Hematopoietic multipotent progenitor cell treated with erythropoietin and hydrocortisone succinate and interleukin-3 and kit ligand, for 4 days (in vitro differentiated cells): ENCODE measurements at places on chromosomes 11 and 22.
A peak's percentile ranks its signal among the peaks of the same experiment; 100 is the strongest.

DNA sequence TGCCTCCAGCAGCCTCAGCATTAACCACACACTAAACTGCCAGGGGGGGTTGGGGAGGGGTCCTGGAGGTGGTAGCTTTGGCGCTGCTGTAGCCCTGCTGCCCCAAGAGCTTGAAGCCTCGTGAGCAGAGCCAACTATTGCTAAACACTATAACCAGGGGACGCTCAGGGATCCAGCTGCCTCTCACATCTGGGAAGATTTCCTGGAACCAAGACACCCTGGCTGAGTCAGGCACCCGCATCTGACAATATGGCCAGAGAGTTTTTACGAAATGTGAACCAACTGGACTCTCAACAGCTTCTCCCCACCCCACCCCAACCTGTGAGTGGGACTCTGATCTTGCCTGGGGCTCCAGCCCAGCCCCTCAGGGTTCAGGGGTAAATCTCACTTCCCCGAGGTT is 14.3 kb downstream of the C1QTNF6 start:
- DNase-seq = no peak

DNA sequence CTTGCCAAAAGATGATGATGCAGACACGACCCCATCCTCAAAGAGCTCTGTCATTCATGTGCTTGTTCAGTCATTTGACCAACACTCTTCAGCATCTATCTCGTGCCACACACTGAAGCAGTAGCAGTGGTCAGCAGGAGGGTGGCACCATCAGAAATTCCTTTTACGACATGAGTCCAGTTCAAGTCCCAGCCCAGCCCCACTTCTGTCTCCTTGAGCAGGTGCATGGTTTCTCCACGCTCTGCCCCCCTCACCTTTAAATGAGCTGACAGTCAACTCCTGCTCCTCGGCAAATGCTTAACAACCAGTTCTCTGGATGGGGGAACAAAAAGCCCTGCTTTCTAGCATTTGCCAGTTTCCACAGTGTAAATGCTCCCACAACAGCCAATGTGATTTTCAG is 60.9 kb downstream of the SYN3 start:
- DNase-seq = no peak

DNA sequence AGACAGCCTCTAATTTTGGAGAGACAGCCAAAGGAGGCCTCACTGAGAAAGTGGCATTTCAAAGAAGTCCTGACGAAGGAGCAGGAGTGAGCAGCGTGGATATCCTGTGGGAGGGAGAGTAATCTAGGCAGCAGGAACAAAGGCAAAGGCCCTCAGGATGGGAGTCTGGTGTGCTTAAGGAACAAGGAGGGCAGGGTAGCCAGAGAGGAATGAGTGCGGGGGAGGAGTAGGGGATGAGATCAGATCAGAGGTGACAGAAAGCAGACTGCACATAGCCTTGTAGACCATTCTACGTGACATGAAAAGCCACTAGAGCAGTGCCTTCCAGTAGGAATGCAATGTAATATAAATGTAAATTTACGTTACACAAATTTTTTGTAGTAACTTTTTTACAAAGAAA is 5.6 kb downstream of the SLC36A4 start:
- DNase-seq = no peak

GRCh38 chr11:59207988-59208451 is 4.7 kb downstream of the MPEG1 start:
- peak; percentile 78 for DNase-seq

DNA sequence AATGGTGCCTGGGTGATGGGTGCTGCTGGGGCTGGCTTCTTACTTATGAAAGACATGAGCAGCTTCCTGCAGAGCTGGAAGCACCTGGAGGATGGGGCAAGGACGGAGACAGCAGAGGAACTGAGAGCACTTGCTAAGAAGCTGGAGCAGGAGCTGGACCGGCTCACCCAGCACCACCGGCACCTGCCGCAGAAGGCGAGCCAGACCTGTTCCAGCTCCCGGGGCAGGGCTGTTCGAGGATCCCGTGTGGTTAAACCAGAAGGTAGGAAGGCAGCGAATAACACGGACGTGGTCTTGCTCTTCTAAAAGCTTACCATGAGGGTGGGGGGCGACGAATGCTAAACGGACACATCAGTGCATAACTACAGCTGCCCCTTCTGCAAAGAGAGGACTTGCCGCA is 9.3 kb downstream of the APOL5 start:
- no peak for DNase-seq

GRCh38 chr11:114400915-114401223 is 403 bp downstream of the RBM7 start:
- no peak for DNase-seq

DNA sequence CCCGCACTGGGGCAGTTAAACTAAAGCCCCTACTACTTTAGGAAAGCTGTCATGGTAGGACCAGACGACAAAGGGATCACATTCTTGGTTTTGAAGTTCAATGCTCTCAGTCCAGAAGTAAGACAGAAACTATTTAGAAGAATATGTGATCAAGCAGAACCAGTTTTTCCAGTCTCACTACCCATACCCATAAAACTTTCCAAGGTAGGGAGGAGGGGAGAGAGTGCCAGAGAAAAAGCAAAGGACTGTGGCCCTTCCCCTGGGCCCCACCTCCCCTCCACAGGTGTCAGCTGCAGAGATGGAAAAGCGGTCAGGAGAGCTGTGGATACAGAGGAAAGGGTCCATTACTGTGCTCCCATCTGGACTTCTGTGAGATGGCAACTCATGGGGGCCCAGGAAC is 587.1 kb downstream of the SOX6 start:
- DNase-seq = no peak

GRCh38 chr11:110492321-110492685 is 62.6 kb downstream of the FDX1 start:
- DNase-seq = no peak

GRCh38 chr22:42344361-42344905 is 74.0 kb upstream of the TCF20 start:
- DNase-seq = no peak

GRCh38 chr11:92859156-92859690 is 110.2 kb upstream of the MTNR1B start:
- no peak for DNase-seq

DNA sequence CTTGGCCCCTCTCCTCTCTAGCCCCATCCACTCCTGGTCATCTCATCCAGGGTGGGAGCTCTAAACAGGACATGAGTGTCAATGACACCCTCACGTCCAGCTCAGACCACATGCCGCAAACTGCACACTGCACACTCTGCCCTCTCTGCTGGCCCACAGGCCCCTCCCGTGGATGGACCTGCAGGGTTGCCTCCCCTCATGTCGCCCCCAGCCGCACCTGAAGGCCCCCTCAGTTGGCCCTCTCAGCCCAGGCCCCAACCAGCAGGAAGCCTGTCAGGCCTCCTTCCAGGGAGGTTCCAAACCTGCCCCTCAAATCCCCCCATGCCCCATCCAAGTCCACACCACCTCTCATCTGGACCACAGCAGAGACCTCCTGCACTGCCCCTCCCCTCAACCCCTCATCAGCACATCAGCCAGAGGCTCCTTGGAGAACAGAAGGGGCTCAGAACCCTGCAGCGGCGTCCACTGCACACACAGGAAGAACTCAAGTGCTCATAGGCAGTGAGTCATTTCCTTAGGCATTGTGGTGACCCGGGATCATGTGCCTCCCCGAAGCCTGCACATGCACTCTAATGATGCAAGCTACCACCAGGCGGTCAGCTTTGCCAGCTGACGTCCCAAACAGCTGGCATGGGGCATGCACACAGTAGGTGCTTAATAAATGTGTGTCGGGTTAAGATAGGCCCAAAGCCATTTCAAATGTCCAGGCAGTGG is 12.9 kb upstream of the CDKN1C start:
- peak; percentile 91 for DNase-seq

DNA sequence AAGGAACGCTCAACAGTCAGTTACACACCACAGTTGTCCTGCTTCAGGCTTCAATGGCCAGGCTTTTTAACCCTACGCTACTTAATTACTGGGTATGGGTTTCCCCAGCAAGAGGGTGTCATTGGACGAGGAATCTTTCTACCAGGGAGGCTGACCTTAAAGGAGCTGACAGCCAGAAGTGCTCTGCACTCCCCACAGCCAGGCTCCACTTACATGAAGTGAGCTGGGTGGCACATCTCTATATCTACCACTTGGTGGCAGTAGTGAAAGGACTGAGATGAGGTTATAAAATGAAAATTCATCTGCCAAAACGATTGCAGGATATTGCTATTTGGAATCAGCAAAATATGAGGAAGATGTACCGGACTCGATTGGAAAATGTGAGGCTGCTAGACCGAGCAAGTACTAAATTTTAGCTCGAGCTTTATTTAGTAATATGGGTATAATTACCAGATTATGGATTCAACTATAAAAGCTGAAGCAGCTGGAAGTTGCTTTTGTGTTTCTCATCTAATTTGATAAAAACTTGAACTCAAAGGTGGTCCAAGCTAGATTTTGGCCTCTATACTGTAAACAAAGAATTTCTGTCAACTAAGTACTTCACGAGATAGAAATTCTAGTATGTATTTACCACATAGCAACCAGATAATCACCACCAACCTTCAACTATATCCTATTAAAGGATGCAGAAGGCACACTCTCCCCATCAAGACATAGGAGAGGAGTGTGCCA is 53.9 kb upstream of the CEP126 start:
- peak; percentile 74 for DNase-seq

DNA sequence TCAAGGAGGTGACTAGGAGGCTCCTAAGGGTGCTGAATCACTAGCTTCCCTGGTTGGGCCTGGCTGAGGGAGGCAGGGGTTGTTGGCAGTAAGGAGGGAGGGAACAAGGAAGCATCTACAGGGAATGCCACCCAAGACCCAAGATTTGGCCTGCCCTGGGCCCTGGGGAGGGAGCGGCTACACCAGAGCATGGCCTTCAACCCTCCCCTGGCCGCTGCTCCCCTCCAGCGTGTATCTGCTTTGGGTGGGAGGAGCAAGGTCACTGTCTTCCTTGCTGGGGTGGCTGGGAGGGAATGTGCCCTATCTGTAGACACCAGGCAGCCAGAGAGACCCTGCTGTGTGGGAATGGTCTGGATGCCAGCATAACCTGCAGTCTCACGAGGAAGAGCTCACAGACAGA is 29.5 kb upstream of the MYEOV start:
- DNase-seq = no peak

- DNase-seq = peak; percentile 85
These were observed 18.8 kb downstream of the DDX25 start for GRCh38 chr11:125923012-125923579.

- DNase-seq = peak; percentile 75
These were observed 67.3 kb upstream of the CSNK2A3 start for GRCh38 chr11:11420191-11420898.

GRCh38 chr11:95232666-95233065 is 1.7 kb upstream of the SESN3 start:
- DNase-seq = peak; percentile 38

DNA sequence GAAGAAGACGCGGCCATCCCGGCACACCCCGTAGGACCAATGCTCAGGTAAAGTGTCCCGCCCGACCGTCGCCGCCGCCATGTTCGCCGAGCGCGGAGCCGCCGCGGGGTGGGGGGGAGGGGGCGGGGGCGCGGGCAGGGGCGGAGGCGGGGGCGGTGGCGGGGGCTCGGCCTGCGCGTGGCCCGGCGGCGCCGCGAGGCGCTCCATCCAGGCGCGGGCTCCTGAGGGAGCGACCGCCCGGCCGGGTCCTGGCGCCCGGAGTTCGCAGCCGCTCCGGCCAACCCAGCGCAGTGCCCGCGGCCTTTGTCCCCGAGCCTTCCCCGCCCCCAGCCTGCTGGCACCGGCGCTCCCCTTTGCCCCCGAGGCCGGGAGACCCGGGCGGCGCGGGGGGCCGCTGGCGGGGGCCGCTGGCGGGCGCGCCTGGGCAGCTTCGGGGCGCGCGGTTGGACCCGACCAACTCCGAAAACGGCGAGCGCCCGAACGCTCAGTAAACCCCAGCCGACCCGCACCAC is at the start of gene PLEKHA7:
TSS of gene PLEKHA7 (minus strand) at position 94 of the 512 bp plus-strand sequence. CDS start at position 81, 13 bp downstream.
- DNase-seq = peak; percentile 10

- DNase-seq = no peak
These were observed 41.4 kb downstream of the PPFIBP2 start for GRCh38 chr11:7555052-7555699.

GRCh38 chr11:125165111-125165842 is 726 bp downstream of the PKNOX2 start:
- peak; percentile 8 for DNase-seq

DNA sequence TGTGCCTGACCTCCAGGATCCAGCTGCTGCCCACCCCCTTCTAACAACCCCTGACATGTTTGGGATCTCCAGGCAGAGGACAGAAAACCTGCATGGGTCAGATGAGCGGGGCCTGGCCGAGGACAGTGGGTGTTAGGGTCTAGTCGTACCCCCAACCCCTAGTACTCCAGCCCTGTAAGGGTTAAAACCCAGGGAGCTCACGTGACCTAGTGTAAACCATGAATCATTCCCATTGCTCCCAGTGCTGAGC is 89.1 kb upstream of the CRYBB3 start:
- DNase-seq = no peak

DNA sequence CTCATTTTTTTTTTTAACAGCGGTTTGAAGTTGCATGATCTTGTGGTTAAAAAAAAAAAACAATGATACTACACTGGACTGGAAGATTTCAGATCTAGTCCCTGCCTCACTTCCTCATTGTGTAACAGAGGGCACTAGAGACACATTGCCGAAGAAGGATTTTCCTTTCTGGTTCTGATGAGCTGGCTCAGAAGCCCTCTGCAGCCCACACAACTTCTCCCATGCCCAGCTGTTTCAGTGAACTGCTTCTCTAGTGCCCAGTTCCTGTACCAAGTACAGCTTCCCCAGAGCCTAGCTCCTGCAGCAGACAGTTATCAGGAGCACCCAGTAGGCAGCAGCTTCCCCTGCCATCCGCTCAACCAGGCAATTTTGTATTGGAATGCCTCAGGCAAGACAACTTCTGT is 29.5 kb upstream of the ANO5 start:
- DNase-seq = peak; percentile 95

GRCh38 chr11:65553301-65554001 is 4.7 kb downstream of the LTBP3 start:
- peak; percentile 87 for DNase-seq

DNA sequence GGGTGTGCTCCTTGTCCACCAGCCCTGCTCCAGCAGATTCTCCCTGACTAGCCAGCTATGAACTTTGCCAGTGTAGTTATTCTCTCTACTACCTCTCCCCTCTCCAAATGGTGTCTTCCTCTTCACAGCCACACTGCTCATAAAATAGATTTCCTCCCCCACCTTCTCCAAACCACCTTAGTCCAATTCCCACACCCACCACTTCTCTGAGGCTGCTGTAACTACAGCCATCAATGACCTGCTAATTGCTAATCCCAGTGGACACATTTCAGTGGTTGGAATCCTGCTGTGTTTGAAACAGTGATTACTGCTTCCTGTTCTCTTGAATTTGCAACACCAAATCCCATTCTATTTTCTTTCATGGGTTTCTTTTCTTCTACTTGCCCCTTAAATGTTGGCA is 23.4 kb downstream of the SYT9 start:
- DNase-seq = no peak

- no peak for DNase-seq
These were observed 286.8 kb upstream of the ANO3 start for GRCh38 chr11:26045082-26045481.
